ENCODE measurements at places on chromosomes 11 and 22.

DNA sequence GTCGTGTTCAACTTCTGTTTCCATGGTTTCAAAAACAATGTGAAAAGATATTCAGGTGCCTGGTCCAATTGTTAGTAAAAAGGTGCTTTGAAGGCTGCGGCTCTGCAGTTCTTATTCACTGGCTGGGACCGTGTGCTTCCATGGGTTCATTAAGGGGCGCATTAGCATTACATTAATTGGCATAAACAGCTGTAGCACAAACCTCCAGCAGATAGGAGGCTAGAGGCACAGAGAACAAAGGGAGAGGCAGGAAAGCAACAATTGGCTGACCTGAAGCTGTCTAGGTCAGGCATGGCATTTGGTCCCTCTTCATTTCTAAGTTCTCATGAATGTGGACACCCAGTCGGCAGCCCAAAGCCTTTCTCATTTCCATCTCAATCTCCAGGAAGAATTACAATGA is 16.6 kb downstream of the PAK1 start:
- DNase-seq: no peak

GRCh38 chr22:39475337-39475736 is 18.5 kb downstream of the MGAT3 start:
- peak; percentile 30 for DNase-seq

DNA sequence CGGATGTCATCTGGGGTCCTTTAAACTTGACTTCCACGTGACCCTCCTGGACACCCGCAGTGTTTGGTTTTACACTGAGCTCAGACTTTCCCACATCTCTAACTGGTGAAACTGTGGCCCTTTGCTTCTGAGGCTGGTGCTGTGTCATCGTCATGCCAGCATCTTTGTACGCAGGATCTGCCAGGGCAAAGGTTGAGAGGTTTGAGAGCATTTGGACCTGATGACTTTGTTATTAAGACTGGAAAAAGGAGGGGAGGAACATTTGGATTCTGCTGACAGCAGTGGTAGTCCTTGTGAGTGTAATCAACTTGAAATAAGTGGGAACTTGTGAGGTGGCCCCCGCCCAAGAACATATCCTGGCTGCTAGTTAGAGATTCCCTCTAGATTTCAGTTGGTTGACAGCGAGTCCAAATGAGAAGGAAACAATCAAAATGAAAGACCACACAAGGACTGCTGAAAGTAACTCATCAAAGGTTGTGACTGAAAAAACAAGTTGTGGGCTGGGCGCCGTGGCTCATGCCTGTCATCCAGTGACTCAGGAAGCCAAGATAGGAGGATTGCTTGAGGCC is 102.5 kb downstream of the KIAA1671 start:
- no peak for DNase-seq

DNA sequence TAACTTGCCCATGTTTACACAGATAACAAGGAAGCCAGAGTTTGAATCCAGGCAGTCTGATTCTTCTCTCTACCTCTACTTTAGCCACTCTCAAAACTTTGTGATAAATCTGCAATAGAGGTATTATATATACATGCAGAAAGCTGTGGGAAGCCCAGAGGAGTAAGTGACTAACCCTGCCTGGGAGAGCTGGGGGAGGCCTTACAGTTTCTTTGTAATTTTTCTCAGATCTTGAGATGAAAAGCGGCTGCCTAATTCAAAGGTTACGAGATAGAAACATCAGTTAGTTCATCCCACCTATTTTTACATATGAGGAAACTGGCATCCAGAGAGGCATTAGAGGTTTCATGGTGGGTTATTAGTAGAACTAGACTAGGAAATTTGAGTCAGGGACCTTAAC is 4.9 kb downstream of the STIM1 start:
- no peak for DNase-seq

GRCh38 chr11:115126515-115127208 is 377.6 kb downstream of the CADM1 start:
- no peak for DNase-seq

GRCh38 chr11:7480113-7480512 is 5.2 kb upstream of the OLFML1 start:
- no peak for DNase-seq

- DNase-seq: no peak
Observed at GRCh38 chr11:487571-488021, 19.4 kb downstream of the RNH1 start.

DNA sequence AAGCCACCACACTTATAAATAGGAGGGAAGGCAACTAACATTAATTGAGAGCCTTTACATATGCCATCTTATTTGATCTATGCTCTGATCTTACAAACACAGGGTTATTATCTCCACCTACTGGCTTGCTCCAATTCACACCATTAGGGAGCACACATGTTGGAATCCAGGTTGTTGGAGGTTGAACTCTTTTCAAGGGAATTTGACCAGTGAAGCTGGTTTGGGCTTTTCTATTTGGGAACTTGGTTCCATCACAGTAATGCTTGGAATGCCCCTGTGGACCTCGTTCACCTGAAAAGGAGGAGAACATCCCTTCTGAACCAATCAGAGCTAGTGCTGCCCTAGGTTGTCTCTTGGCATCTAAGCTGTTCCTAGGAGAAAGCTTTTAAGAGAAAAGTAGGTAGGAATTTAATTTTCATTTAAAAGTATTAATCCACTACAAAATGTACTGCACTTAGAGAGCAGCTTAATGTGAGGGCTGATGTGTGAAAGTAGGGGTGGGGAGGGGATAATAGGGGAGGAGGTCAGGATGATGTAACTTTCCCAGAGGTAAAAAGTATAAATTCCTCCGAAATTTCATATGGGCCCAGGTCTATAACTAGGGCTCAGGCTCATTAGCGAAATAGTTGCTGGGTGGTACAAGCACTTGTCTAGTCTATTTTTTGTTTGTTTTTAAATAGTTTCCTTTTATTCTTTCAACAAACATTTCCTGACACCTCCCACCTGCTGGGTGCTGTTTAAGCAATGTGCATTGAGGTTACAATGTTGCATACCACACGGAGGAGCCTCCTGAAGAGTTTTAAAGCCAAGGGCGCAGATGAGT is 7.6 kb upstream of the MICAL2 start:
- DNase-seq: no peak

GRCh38 chr11:114395736-114396135 is 4.6 kb downstream of the C11orf71 start:
- DNase-seq: no peak

DNA sequence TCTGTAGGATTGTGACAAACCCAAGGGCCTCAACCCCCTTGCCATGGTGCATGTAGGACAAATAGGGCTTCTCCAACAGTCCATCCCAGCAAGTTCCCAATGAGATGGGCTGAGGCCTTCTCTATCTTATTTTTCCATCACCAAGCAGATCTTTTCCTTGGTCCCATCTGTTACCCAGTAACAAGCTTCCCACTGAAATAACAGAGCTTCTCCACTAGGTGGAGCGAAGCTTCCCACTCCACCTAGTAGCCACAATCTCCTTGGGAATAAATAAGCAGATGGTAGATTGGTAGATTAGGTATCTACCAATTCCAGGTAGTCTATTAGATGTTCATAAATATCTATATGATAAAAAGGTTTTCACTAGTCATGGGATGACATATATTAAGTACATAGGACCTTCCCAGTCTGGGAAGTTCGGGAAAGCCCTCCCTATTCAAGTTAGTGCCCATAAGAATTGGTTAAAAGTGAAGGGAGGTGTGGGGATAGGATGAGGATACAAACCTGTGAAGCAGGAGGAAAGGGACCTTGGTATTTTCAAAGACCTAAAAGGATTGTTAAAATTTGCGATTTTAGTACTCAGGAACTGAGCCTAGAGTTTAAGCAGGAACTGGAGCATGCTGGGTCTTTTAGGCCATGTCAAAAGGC is 5.9 kb upstream of the OR52L1 start:
- DNase-seq: no peak

DNA sequence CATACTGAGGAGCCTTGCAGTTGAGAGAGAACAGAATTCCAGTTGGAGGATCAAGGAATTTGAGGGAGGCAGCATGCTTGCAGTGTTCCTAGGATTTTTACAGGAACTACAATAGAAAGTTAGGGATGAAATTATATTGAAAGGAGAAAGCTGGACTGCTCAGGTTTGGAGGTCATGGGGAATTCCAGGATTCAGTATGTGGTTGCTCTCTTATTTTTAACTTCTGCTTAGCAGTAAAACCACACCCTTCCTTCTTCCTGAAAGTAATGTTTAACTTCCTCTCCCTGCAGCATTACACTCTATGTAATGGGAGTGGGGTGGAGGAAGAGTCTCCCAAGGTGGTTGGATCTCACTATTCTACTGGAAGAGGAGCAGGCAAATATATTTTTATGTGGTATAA is 31.3 kb downstream of the CTNND1 start:
- no peak for DNase-seq

GRCh38 chr11:32029721-32030120 is 61.2 kb upstream of the RCN1 start:
- no peak for DNase-seq

DNA sequence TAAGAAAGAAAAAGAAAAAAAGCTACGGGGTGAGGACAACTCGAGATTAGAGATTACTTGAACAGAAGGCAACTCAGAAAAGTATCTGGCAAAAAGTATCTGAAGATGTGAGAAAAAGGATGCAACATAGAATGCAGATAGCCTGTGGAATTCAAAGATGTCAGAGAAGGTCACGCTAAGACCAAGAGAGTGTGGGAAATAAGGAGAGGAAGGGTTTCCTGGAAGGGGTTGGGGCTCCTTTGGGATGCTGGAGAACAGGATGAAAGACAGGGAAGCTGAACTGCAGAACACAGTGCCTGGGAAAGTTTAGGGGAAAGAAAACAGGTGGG is 1.2 kb downstream of the GUCY1A2 start:
- DNase-seq: no peak

GRCh38 chr11:11708256-11708655 is 86.5 kb upstream of the GALNT18 start:
- DNase-seq: no peak

GRCh38 chr22:22692707-22693530 is 48.5 kb downstream of the GGTLC2 start:
- DNase-seq: no peak

DNA sequence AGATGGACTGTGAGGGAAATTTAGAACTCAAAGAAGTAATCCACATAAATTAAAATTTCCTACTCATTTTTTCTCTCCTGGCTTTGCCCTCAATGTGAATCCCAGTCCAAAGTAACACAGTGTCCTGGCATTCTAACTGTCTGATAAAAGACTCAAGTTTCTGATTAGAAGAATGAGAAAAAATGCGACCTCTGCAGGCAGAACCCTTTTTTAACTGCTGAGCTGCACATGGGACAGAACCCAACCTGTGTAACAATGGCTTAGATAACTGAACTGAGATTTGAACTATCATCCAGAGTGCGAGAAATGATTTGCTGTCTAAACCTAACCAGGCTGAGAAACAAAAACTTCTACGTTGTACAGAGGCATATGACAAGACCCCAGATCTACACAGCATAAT is 385.6 kb upstream of the LRRC4C start:
- DNase-seq: no peak

- DNase-seq: peak; percentile 48
Observed at GRCh38 chr11:77187776-77188632, 60.0 kb downstream of the MYO7A start.

- no peak for DNase-seq
Observed at GRCh38 chr11:36453678-36454077, 56.4 kb downstream of the TRAF6 start.

- peak; percentile 71 for DNase-seq
Observed at GRCh38 chr22:37643225-37643847, 3.9 kb downstream of the SH3BP1 start.

GRCh38 chr22:50209893-50210292 is 9.1 kb downstream of the SELENOO start:
- DNase-seq: no peak

GRCh38 chr11:134468081-134468668 is 56.1 kb upstream of the B3GAT1 start:
- no peak for DNase-seq

DNA sequence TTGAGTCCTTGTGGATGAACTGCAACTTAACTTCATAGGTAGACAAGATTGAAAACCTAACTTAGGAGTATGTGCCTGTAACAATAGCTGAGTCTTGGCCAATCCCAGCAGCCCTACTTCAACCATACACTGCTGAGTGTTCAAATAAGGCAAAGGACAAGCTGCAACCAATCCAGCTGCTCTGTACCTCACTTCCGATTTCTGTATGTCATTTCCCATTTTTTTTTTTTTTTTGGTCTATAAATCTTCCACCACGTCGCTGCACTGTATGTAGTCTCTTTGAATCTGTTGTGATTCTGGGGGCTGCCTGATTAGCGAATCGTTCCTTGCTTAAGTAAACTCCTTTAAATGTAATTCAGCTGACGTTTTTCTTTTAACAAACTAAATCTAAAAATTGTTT is 35.4 kb upstream of the FLI1 start:
- no peak for DNase-seq

DNA sequence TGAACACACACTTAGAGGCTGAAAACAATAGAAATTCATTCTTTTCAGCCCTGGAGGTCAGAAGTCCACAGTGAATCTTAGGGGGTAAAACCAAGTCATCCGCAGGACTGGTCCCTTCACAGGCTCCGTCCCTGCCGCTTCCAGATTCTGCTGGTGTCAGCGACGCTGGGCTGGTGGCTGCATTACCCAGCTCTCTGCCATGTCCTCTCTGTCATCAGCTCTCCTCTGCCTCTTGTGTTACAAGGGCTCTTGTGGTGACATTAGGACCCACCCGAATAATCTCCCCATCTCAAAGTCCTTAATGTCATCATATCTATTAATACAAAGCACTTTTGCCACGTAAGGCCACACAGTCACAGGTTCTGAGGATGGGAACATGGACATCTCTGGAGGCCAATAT is 47.7 kb upstream of the ANO1 start:
- DNase-seq: no peak

- DNase-seq: no peak
Observed at GRCh38 chr11:21472261-21472660, 720.6 kb upstream of the ANO5 start.

GRCh38 chr22:35411102-35411501 is 11.2 kb downstream of the MCM5 start:
- DNase-seq: no peak

- DNase-seq: no peak
Observed at GRCh38 chr11:114308689-114309089, 12.5 kb downstream of the NNMT start.

GRCh38 chr22:48855593-48856307 is 971.9 kb downstream of the BRD1 start:
- no peak for DNase-seq

Data from amygdala (tissue), 56 donors.